ENCODE measurements at places on chromosomes 2 and 18.
A peak's percentile ranks its signal among the peaks of the same experiment; 100 is the strongest.

- DNase-seq = peak; percentile 4
Observed at GRCh38 chr2:3638456-3638810, 19.6 kb upstream of the ALLC start.

GRCh38 chr2:46655551-46656436 lies 176.4 kb downstream of the TMEM247 start:
- no peak for DNase-seq

DNA sequence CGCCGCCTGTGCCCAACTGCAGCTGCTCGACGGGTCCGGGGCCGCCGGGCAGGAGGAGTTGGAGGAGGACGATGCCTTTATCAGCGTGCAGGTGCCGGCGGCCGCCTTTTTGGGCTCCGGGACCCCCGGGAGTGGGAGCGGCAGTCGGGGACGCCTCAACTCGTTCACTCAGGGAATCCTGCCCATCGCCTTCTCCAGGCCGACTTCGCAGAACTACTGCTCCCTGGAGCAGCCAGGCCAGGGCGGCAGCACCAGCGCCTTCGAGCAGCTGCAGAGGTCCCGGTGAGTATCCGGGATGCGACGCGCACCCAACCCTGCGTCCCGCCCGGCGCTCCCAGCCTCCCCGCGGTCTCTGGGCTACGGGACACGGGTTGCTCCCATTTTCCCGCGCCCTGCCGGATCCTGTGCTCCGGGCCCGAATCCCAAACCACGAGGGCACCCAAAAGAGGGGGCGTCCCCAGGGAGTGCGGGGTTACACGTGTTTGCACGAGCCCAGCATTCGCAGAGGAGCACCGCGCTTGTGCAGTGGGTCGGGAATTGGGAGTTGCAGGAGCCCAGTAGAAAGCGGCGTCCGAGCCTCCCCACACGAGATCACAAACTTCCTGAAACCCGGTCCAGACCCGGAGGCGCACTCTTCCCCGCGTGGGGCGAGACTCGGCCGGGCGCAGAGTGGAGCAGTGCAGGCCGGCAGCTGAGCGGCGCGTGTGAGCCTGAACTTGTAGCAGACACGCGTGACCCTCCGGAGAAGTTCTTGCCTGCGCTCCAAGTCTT lies 1.2 kb downstream of the CABLES1 start:
- DNase-seq = no peak

DNA sequence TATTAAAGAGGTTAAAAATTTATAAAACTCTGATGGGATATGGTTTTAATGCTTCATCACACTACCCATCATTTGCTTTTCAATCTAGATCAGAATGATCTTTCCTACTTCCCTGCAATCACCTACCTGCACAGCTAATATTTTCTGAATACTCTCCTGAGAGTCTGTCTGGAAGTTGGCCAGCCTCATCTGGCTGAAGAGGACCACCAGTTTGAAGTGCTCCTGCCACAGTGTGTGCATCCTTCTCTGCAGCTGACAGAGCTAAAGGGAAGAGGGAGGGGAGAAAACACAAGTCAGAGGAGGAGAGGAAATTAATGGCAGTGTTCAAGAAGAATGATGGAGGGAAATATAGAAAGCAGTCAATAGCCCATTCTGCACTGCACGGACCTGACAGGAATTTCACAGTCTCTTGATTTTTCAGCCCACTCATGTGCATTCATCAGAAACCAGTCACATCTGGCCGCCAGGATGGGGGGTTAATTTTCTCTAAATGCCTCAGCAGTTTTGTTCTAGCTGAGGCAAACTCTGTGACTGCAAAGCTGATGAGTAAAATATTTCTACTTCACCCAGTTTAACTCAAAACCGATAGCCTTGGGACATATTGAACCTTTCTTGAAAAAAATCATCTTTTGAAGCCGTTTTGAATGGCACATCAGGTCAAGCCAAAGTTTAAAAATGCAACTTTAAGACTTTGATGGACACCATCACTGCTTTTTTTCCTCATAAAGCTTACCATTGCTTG lies 201.8 kb upstream of the KLHL14 start:
- DNase-seq = no peak

GRCh38 chr2:198968545-198968944 lies 489.2 kb downstream of the SATB2 start:
- DNase-seq = no peak

DNA sequence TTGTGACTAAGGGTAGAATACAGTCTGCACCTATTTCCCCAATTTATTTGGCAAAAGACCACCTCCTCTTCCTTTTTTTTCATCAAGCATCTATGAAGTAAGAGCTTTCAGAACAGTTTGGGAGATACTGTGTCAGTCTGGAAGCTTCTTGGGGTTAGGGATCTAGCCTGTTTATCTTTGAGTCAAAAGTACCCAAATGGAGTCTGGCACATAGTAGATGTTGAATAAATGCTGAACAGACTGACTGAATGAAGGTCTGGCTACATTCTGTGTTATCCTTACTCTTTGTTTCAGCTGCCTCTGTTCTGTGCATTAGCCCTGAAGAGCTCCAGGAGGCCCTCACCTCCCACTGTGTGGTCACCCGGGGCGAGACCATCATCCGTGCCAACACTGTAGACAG lies 223.2 kb downstream of the MYO3B start:
- DNase-seq = no peak

- no peak for DNase-seq
Observed at GRCh38 chr2:42859791-42860190, 67.4 kb upstream of the HAAO start.

DNA sequence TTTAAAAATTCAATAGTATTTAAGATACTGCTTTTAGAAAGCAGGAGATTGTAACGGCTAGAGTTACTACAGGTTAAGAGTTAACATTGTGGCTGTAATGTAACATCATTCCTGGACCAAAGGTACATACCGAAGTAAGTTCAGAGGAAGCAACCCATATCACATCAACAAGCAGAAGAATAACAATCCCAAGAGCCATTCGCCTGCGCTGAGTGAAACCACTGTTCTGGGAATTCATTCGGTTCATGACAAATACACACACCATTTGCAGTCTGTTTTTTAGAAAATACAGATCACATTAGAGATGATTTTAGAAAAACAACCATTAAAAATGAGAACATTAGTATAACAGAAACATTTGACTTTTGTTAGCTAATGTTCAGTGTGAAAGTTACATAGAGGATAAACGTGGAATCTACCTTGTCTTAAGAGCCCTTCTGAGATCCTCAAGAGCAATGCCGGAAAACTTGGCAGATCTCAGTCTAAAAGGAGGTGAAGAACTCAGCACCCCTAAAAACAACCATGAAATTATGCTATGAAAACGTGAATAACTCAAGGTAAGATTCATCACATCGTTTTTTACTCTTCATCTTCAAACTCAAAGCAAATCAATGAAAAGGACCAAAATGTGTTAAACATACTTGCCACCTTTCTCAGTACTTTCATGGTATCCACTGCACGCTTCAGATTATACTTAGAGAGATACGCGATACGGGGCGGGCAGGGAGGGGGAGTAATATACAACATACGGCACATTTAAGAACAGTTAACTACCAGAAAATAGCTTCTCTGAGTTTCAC lies 1.2 kb downstream of the SLC35F5 start:
- DNase-seq = no peak

GRCh38 chr2:238313991-238314350 lies 6.3 kb upstream of the TRAF3IP1 start:
- DNase-seq = no peak

GRCh38 chr2:236355911-236356310 lies 91.7 kb upstream of the ASB18 start:
- no peak for DNase-seq
